ENCODE measurements at places on chromosomes 11 and 22.

DNA sequence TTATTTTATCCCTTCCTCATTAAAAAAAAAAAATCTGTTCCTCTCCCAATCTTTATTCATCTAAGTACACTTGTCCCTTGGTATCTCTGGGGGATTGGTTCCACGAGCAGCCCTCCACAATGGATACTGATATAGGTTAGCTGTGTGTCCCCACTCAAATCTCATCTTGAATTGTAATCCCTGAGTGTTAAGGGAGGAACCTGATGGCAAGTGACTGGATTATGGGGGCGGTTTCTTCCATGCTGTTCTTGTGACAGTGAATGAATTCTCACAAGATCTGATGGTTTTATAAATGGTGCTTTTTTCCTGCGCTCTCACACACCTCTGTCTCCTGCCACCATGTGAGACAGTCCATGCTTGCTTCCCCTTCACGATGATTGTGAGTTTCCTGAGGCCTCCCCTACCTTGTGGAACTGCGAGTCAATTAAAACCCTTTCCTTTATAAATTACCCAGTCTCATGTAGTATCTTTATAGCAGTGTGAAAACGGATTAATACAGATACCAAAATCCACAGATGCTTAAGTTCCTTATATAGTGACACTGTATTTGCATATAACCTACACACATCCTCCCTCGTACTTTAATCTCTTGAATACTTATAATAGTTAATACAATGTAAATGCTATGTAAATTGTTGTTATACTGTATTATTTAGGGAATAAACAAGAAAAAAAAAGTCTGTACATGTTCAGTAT, 62.0 kb downstream of the PACS1 start:
- no peak for DNase-seq

DNA sequence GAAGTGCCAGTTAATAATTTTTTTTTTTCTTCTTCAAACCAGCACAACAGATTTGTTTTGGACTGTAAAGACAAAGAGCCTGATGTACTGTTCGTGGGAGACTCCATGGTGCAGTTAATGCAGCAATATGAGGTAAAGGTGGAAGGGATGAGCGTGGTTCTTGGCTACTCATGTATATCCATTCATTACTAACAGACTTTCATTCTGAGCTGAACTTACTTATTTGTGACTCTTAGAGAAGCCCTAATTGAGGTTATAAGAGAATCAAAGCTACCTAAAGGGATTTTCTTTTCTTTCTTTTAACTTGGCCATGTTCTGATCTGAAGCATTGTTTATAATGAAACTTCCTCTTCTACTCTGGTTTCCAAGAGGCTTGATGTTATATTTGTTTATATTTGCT, 15.8 kb downstream of the PAFAH1B2 start:
- DNase-seq = no peak

- DNase-seq = no peak
Measured at GRCh38 chr11:126917531-126918204, 82.9 kb downstream of the KIRREL3 start.

GRCh38 chr11:106092446-106092845, 15.0 kb downstream of the AASDHPPT start:
- DNase-seq = no peak

DNA sequence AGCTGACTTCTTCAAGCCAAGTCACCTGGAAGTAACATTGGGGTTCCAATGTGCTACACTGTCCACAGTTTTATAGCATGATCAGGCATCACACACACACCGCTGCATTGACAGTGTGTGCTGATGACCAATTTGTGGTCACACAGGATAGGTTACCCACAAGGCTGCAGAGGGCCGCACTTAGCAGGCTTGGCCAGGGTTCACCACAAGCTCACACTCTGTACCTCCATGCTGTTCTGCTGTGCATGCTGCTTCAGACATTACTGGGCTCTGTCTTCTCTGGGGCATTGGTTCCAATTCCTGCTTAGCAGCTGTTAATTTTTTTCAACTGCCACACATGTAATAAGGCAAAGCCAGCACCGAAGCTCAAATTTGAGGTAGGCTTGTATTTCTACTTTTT, 11.0 kb upstream of the NRIP3 start:
- no peak for DNase-seq

- no peak for DNase-seq
Measured at GRCh38 chr11:67304511-67305113, 1.3 kb downstream of the SSH3 start.

GRCh38 chr11:94790661-94791180, 22.6 kb downstream of the AMOTL1 start:
- no peak for DNase-seq

- DNase-seq = no peak
Measured at GRCh38 chr11:115340874-115341273, 163.3 kb downstream of the CADM1 start.

DNA sequence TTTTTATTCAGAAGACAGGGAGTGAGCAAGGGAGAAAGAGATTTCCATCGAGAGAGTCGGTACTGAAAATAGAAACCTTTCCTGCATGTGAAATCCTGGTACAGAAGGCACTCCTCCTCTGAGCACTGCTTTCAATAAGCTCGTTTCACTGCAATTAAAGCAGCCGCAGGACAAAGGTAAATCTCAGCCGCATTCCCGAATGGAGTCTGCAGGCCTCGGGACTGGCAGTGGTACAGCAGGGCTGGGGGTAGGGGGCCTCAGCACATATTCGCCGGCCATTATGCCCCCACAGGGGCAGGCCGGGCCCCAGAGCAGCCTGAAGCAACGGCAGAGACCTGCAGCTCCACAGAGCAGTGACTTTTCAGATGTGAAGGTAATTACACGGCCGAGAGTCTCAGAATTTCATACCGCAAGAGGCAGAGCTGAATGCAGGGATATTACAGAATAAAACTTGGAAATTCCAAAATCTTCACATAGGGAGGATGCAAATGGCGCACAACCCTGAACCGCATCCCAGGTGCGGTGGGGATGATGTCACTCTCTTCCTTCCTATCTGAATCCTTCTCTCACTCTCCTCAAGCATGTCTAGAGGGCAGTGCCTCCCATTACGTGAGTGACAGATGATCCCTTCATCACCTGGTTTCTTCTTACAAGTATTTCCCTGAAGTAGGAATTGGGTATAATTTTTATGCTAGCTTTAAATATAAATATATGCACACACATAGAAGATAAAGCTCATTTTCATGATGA, 622.1 kb downstream of the OPCML start:
- DNase-seq = no peak
